ENCODE measurements at places on chromosomes 3 and 15. TPM values are rescaled to one million over a fixed set of nuclear protein-coding genes. Genes with fewer than 3 reads are reported as not detected.
A peak's percentile ranks its signal among the peaks of the same experiment; 100 is the strongest.

LMLN gene
- polyA plus RNA-seq, result 6.6 TPM

SAMMSON gene
- not detected for polyA plus RNA-seq

MUC20 gene
- 0.54 TPM for polyA plus RNA-seq

IFT122 gene
- polyA plus RNA-seq, result 13.2 TPM

SAMD7 gene
- not detected for polyA plus RNA-seq

- DNase-seq, result no peak
Observed at GRCh38 chr15:36959746-36960145, 140.6 kb downstream of the MEIS2 start.

- no peak for DNase-seq
Observed at GRCh38 chr3:3634326-3634725, 164.9 kb upstream of the LRRN1 start.

GRCh38 chr3:151721294-151721693, 12.4 kb upstream of the AADACL2 start:
- no peak for DNase-seq

DNA sequence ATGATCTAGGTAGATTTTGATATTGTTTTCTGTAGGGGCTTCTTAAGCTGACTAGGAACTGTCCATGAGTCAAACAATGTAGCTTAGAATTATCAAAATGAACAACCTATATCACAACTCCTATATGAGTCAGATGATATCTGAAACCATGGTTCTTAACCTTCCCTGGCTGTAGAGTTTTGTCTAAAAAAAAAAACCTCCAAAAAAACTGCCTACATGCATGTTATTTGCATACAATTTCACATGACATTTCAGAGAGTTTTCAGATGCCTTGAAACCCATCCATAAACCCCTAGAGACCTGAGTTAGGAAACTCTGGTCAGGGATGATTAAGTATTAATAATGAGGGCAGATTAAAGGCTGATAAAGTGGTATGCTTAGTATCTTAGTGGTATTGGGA, 157.0 kb downstream of the CHST2 start:
- DNase-seq, result no peak

- DNase-seq, result no peak
Observed at GRCh38 chr3:29933802-29934490, 653.1 kb downstream of the RBMS3 start.

- DNase-seq, result peak; percentile 66
Observed at GRCh38 chr3:10758304-10759037, 57.6 kb upstream of the SLC6A11 start.
